ENCODE measurements at places on chromosomes 16 and 17.

DNA sequence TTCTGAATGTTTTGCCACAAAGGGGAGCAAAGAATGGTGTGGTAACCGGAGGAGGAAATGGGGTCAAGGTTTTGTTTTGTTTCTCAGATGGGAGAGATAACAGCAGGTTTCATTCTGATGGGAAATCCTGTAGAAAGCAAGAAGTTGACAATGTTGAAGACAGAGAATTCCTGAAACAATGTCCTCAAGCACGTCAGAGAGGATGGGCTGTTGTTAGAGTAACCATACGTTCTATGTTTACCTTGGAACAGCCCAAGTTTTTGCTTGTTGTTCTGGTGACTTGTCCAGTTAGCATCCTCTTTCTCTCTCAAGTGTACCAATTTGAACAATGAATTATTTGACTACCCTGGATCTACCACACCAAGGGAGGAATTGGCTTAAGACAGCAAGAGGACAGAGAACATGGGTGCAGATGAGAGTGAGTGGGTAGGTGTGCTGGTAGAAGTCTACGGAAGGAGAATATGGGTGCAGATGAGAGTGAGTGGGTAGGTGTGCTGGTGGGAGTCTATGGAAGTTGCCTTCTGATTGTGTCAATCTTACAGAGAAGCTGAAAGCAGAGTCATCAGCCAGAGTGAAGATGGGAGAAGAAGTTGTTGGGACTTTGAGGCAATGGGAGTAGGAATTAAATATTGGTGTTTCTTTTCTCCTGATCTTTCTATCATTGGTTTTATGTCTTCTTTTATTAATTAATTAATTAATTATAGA is 14.8 kb upstream of the NSRP1 start:
- DNase-seq: no peak

- no peak for DNase-seq
These were observed 6.0 kb downstream of the VASN start for GRCh38 chr16:4377573-4378154.

- peak; percentile 18 for DNase-seq
These were observed 31.4 kb downstream of the MYO15A start for GRCh38 chr17:18139949-18140348.

GRCh38 chr17:64063766-64064224 is 43.4 kb upstream of the ICAM2 start:
- DNase-seq: peak; percentile 27

DNA sequence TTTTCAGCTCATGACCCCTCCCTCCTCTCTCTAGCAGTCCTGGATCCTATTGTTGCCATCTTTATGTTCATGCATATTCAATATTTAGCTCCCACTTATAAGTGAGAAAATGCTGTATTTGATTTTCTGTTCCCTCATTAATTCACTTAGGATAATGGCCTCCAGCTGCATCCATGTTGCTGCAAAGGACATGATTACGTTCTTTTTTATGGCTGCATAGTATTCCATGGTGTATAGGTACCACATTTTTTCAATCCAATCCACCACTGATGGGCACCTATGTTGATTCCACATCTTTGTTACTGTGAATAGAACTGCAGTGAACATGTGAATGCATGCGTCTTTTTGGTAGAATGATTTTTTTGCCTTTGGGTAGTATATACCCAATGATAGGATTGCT is 188.4 kb downstream of the FOXL1 start:
- no peak for DNase-seq

GRCh38 chr17:51224402-51225262 is 35.2 kb downstream of the MBTD1 start:
- no peak for DNase-seq

- DNase-seq: peak; percentile 72
These were observed 320 bp upstream of the KRTAP4-2 start for GRCh38 chr17:41178341-41178740.

DNA sequence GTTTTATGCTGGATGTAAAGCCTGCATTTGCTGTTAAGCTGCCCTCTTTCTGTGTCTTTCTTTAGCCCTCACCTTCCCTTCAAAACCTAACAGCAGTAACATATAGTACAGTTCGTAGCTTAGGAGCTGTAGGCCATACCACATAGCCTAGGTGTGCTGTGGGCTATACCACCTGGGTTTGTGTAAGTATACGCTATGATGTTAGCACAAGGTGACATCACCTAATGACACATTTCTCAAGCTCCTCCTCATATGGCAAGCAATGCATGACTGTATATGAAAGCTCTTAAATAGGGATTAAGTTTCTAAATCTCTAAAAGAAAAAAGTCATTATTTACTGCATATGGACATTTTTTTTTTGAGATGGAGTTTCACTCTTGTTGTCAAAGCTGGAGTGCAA is 57.8 kb upstream of the TMEM97 start:
- no peak for DNase-seq

- DNase-seq: no peak
These were observed 12.2 kb downstream of the CD2BP2 start for GRCh38 chr16:30342751-30343490.

DNA sequence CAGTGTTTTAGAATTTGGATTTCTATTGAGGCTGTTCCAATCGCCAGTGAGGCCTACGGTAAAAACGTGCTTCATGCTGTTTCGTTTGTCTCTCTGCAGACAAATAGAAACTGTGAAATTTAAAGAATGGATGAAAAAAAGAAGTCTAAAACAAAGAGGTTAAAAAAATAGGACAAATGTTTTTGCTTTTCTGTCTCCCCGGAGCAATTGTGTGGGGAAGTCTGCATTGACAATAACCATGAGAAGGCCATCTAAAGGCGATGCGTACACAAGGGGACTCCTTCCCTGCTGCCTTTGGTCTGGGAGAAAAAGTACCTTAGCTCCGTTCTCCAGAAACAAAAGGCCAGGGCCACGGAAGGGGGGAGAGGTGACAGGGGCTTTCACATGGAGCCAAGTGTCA is 4.6 kb upstream of the ZFHX3 start:
- no peak for DNase-seq

- DNase-seq: no peak
These were observed 5.7 kb downstream of the SMIM5 start for GRCh38 chr17:75638893-75639292.

- peak; percentile 10 for DNase-seq
These were observed 266.2 kb downstream of the CEP112 start for GRCh38 chr17:65925606-65926307.

- DNase-seq: peak; percentile 72
These were observed 7.8 kb upstream of the PDK2 start for GRCh38 chr17:50087246-50087911.

DNA sequence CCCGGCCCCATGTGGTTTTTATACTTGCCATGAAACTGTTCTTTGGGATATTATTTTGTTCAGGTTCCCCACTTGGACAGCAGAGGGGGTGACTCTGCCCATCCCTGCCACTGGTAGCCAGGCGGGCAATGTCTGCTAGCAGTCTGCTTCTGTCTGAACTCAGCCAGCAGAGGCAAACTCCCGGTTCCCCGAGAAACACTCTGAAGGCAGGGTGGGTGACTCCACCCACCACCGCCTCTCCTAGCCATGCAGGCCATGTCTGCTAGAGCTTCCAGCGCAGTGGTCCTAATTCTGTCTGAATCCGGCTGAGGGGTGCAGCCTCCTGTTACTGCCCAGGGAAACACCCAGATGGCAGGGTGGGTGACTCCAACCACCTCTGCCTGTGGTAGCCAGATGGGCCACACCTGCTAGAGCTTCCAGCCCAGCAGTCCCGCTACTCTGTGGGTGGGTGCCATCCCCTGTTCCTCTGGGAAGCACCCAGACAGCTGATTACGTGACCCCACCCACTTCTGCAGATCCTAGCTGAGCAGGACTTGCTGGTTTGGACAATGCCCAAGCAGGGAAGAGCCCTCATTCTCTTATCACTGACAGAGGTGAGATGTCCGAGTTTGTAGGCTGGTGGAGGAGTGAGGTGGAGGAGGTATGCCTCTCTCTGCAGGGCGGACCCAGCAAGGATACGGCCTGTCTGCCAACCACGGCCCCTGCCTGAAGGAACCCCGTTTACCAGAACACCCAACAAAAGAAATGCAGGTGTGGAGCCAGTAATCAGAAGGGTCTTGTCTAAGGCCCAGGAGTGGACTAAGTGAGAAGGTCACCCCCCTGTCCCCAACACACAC is 22.4 kb downstream of the NLRP1 start:
- DNase-seq: no peak

DNA sequence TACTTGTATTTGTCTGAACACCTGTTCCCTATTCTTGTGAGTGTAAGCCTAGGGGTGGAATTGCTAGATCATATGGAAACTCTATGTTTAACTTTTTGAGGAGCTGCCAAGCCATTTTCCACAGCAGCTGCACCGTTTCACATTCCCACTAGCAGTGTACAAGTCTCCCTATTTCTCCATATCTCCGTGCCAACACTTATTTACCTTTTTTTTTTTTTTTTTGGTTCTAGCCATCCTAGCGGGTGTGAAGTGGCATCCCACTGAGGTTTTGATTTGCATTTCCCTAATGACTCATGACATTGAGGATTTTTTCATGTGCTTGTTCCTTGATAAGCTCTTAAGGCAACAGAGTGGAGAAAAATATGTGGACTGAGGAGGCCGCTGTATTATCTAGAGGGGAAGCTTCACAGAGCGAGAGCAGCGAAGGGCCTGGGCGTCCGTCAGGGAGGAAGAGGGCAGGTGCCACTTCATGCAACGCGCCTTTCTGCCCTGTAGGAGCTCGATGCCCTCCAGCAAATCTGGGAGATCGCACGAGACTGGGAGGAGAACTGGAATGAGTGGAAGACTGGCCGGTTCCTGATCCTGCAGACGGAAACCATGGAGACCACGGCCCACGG is 50.0 kb downstream of the DNAH2 start:
- DNase-seq: peak; percentile 47

DNA sequence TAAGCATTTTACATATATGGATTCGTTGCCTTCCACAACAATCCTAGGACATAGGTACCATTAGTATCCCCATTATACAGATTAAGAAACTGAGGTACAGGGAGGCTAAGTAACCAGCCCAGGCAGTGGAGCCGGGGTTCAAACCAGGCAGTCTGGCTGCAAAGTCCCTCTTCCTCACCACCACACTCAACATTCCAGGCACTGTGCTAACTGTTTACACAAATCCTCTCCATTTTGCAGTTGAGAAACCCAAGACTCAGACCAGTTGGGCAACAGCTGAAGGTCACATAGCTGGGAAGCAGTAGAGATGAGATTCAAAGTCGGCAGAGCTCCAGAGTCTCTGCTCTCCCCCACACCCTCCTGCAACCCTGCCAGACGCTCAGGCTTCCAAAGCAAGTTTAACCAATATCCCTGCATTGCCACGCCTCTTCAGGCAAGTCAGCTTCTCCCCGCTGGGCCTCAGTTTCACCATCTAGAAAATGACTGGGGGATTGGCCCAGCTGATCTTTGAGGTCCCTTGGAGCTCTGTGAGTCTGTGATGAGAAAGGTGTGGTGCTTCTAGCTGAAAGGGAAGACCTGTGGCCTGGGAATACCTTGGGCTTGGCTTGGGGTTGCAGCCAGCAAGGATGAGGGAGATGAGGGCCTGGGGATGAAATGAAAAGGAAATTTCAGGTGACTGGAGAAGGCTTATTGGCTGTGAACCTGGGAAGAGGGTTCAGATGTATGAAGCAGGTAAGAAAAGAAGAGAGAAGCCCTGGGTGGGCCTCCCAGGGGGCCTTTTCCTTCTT is 14.0 kb downstream of the CCR7 start:
- DNase-seq: peak; percentile 100

DNA sequence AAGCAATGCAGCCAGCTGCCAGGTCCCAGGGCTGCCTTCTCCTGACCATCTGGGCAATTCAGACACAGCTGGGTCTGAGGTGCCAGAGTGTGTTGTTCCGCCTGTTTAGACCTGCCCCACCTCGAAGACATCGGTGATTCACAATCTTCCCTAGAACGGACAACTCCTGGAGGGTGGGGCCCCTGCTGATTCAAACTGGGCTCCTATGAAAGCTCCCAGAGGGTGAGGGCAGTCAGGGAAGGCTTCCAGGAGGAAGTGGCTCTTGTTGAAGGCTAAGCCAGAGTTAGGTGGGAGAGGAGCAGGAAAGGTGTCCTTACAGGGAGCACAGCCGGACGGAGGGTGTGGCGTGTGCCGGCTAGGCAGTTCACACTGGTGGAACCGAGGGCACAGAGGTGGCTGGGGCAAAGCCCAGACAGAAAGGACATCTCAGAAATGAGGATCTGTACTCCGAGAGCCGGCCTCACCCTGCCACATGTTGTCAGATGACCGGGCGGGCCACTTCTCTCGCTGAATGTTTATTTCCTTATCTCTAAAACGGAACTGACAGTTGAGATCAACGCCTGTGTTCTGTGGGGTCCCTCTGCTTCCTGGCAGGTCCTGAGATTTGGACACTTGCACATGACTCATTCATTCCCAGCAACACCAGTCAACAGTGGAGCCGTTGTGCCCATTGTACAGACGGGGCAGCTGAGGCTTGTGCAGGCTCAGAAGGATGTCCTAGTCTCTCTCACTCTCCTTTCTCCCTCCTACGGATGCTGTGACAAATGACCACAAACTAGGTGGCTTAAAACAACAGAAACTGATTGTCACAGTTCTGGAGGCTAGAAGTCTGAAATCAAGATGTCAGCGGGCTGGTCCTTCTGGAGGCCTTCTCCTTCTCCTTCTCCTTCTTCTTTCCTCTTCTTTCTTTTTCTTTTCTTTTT is 26.9 kb upstream of the LITAF start:
- no peak for DNase-seq

DNA sequence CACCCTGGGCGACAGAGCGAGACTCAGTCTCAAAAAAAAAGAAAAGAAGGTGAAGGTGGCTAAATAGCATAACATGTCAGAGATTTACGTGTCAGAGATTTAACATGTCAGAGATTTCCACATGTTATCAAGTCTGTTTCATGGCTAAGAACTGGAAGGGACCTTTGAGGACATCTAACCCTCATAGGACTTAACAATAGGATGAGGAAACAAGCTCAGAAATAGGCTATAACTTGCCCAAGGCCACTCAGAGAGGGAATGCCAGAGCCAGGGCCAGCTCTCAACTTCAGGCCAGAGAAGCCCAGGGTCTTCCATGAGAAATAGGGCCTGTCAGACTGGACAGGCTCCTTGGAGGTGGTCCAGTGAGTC is 26.8 kb upstream of the ZNF629 start:
- DNase-seq: no peak

DNA sequence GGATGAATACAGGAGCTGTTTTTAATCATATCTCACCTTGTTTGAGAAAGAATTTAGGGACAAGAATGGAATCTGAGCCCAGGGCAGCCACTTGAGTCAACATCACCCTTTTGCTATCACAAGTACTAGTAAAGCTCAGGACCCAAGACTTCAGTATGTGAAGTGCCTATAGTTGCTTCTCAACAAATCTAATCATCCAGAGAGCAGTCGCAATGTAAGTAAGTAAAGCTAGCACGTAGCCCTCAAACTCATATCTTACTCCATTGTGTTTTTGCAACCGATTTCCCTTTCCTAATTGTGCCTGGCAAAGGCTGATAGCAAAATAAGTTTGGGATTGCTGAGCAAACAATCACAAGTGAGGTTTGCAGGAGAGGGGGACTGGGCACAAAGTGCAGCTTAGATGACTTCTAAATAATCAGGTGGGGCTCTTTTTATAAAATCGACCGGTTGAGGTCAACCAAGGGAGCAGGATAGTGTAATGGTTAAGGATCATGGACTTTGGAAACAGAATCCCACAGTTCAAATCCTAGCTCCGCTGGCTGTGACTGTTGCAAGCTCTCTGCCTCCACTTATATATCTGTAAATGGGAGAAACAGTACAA is 13.0 kb downstream of the TOB1 start:
- DNase-seq: no peak

GRCh38 chr17:31413874-31414549 is 22.5 kb downstream of the RAB11FIP4 start:
- peak; percentile 83 for DNase-seq
